ENCODE measurements at places on chromosomes 4 and X. TPM values are rescaled to one million over a fixed set of nuclear protein-coding genes. Genes with fewer than 3 reads are reported as not detected.

The ARHGAP10 gene
- total RNA-seq = 43.5 TPM

The PNMA5 gene
- not detected for total RNA-seq

The PDE6B gene
- total RNA-seq = not detected

The SOWAHD gene
- total RNA-seq = not detected

The DMD gene
- 86.5 TPM for total RNA-seq

The STOX2 gene
- 3.4 TPM for total RNA-seq

The NLGN3 gene
- 0.07 TPM for total RNA-seq

The GC gene
- 0.18 TPM for total RNA-seq

The CTPS2 gene
- 3.6 TPM for total RNA-seq

The RNF175 gene
- not detected for total RNA-seq

The MAGEC3 gene
- total RNA-seq = not detected

The MXD4 gene
- 36.7 TPM for total RNA-seq

The GAGE1 gene
- not detected for total RNA-seq

The MAGEA4 gene
- not detected for total RNA-seq

The SOX3 gene
- not detected for total RNA-seq

The LRCH2 gene
- 1.0 TPM for total RNA-seq

Data from psoas muscle (tissue), 8 donors.